ENCODE measurements at places on chromosomes 1 and 21.

- ATAC-seq, result peak; percentile 63
Measured at GRCh38 chr1:26537951-26538352, 8.4 kb downstream of the RPS6KA1 start.

GRCh38 chr1:108041360-108042142, 76.6 kb upstream of the VAV3 start:
- ATAC-seq, result no peak

DNA sequence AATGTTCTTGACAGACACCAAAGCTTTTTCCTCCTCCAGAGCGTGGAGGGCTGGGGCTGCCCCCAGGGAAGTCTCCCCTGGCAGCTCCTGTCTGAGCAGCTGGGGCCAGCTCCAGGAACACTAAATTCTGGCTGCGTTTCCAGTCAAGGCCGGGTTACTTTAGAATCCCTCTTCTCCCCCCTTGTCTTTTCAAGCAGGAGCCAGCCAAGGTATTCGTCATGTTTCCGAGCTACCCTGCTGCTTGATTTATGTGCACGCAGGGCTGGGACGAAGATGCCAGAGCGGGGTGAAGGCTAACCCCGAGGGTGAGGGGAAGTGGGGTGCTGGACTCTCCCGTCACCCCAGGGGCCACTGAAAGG, 68.1 kb upstream of the ANGPTL1 start:
- ATAC-seq, result no peak

GRCh38 chr1:193183019-193183627, 3.3 kb downstream of the B3GALT2 start:
- peak; percentile 53 for ATAC-seq

GRCh38 chr21:41973427-41973831, 19.6 kb upstream of the C2CD2 start:
- no peak for ATAC-seq

DNA sequence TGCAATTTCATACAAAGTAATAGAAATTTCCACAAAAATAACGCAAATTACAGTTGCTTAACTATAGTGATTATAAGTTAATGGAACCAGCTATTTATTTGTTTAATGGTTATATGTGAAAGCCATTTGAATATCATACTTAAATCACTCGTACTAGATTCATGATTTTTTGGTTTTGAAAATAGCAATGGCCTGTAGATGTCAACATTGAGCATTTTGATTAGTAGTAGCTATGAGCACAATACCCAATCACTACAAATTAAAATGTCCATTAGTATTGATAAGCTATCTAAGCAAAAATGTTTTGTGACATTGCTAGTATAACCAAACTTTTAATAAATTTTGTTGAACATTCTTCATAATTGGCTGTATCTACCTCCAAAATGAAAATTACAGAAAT, 10.0 kb downstream of the COL24A1 start:
- ATAC-seq, result no peak

- ATAC-seq, result no peak
Measured at GRCh38 chr1:29704430-29704829, 468.1 kb downstream of the PTPRU start.

- no peak for ATAC-seq
Measured at GRCh38 chr1:61583703-61584102, 141.2 kb downstream of the TM2D1 start.

GRCh38 chr1:114154146-114154962, 685 bp upstream of the SYT6 start:
- ATAC-seq, result peak; percentile 65

DNA sequence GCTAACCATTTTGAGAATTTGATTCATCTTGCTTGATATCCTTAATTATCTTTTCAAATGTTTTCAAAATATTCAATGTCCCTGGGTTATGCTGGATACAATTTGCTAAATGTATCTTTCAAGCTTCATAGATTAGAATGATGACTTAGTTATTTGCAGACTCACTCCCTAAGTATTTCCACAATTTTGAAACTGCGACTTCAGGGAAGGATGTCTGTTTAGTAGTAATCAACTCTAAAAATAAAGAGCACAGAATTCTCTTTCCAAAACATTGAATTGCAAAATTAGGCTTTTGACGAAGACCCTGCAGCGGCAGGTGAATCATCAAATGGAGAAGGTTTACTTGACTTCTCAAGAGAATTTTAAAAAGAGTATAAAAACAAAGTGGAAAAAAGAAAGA, 14.2 kb downstream of the RGS1 start:
- peak; percentile 81 for ATAC-seq

GRCh38 chr1:33119050-33119449, 38.1 kb downstream of the AZIN2 start:
- ATAC-seq, result no peak

DNA sequence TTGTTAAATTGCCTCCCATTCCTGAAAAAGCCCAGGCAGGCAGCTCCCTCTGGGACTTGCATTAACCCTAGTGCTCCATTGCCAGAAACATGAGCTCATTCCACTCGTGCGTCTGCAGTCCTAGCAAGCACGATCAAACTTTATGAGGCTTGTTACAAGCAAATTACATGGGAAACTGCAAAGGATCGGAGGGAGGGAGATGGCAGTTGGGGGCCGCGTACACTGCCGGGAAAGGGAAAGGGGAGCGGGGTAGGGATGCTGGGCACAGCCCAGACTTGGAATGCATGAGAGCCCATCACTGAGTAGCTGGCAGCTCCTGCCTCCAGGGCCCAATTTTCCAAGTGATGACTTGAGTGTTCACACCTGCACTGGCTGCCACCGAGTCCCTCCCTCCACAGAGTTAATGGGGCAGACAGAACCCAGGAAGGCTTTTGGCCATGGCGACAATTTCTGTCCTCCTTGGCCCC, 169.9 kb downstream of the BRINP2 start:
- no peak for ATAC-seq

Measured in SK-N-SH treated with all-trans-retinoic acid at 6 μM for 48 hours (cell line).